ENCODE measurements at places on chromosomes 12 and 14.

- no peak for DNase-seq
Measured at GRCh38 chr14:68937471-68938270, 41.4 kb downstream of the ACTN1 start.

GRCh38 chr12:93358821-93359220, 18.9 kb upstream of the NUDT4 start:
- no peak for DNase-seq

GRCh38 chr12:132918680-132919079, 31.3 kb upstream of the CHFR start:
- DNase-seq: no peak

DNA sequence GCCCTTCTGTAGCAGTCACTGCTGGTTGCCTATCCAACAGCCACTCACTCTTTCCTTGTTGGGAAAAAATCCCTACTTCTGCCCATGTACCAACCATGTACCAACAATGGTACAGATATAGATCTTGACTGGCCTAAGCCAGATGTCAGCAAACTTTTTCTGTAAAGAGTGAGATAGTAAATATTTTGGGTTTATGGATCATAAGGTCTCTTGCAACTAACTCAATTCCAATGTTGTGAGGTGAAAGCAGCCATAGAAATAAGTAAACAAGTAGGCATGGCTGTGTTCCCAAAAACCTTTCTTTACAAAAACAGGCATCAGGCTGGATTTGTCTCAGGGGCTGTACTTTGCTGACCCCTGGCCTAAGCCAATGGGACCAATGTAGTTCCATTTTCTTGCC, 73.5 kb downstream of the ARMH4 start:
- no peak for DNase-seq

DNA sequence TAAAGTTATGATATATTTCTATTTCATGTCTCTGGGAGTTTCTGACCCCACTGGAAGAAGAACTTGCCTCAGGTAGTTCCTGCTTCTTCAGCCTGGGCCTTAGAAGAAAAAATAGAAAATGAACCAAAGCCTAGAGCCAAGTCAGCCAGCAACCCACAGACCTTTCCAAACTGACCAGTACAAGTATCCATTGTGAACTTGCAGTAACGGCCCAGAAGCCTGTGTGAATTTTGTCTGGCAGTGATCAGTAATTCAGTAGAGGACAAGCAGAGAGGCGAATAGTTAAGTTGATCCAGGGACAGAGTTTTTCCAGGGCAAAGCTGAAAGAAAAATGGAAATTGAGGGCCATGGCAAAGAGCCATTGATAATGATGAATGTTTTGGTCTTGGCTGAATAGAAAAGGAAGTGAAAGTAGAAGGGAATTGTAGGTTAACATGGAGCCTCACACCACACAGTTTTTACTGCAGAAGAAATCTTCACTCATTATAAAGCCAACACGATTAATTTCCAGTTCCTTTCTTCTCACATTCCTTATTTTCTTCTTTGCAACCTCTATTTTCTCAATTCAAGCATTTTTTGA, 311.8 kb downstream of the BTG1 start:
- no peak for DNase-seq

DNA sequence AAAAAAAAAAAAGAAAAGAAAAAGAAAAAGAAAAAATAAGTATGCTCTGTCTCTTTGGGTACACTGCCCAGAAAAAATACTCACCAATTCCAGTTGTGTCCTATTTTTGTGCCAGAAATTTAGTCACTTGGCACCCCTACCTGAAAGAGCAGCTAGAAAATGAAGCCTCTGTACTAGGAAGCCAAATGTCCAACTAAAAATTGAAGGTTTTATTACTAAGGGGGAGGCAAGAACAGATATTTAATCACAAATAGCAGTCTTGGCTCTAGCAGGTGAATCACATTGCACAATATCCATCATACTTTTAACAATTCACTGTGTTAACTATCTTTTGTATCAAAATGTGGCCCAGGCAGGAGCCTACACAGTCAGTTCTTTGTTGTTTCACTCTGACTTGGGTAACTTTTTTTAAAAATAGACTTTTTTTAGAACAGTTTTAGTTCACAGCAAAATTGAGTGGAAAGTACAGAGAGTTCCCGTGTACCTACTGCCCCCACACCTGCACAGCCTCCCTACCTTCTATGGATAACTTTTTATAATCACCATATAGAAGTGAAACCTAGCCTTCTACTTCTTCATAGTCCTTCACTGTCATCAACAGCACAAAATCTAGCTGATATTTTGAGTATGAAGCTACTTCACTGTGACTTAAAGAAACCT, 87.1 kb upstream of the ATF7IP start:
- DNase-seq: no peak

GRCh38 chr12:89993632-89994031, 285.0 kb upstream of the ATP2B1 start:
- DNase-seq: no peak

DNA sequence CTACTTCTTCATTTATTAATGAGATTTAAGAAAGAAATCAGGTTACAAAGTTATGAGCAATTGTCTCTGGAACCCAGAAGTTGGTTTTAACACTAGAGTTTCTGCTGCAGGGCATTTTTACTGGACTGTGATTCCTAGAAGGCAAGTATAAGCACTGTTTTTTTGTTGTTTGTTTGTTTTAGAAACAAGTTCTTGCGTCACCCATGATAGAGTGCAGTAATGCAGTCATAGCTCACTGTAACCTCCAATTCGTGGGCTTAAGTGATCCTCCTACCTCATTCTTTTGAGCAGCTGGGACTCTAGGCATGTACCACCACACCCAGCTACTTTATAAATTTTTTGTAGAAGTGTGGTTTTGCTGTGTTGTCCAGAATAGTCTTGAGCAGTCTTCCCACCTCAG, 25.6 kb downstream of the RAP1B start:
- DNase-seq: no peak

DNA sequence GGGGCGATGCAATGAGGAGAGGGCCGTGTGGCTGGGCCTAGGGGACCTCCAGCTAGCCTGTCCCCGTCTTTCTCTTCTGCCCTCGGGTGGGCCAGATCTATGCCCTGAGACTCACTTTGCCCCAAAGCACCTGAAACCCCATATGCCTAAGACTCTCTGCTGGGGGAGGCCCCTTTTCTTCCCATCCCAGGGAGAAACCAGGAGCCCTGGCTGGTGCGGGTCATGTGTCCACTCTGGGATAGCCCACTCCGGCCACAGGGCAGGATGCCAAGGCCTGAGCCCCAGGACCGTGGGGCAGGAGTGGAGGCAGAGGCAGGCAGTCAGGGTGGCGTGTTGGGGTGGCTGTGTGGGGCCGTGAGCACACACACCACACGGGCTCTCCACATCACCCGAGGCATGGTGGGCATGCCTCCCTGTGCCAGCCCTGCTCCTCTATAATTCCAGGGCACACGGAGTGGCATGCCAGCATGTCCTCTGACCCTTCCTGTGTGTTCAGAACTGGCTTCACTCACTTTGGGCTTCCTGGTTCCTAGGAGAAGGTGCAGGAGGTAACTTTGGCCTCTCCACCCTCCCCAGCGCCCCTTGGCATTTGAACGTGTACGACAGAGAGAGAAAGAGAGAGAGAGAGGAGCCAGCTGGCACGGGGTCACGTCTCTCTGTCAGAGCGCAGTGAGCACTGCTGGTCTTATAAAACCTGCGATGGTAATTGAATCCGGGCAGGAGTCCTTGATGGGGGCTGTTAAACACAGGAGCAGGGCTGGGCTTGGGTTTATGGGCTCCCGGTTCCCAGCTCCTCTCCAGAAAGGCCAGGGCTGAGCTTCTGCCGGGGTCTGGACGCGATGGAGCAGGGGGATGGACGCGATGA, 144.2 kb downstream of the KIF26A start:
- DNase-seq: no peak

DNA sequence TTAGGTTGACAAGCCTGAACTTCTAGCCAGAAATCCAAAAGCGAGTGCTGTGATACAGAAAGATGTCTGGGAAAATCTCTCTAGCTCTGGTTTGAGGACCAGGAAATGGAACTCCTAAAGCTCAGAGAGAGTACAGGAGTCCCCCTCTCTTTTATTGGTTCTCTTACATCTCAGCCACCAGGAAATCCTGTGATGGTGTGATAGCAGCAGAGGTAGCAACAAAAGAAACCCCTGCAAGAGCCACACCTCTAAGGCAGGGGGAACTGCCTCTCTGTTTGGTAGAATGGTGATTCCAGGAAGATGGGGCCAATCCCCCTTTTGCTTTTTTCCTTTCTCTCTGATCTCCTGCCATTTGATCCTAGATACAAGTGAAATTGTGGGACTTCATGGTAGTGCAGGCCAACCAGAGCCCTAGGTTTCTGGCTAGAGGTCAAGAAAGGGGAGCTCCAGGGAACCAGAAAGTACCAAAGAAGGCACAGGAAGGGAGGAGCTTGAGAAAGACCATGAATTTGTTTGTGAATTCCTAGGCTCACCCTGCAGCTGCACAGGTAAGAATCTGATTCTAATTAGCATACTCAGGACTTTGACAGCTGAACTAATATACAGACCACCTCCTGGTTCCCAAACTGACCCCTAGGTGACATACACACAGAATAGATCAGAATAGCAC, 88.5 kb downstream of the PAPLN start:
- DNase-seq: no peak

GRCh38 chr12:102948941-102949352, 8.5 kb upstream of the ASCL1 start:
- peak; percentile 52 for DNase-seq

DNA sequence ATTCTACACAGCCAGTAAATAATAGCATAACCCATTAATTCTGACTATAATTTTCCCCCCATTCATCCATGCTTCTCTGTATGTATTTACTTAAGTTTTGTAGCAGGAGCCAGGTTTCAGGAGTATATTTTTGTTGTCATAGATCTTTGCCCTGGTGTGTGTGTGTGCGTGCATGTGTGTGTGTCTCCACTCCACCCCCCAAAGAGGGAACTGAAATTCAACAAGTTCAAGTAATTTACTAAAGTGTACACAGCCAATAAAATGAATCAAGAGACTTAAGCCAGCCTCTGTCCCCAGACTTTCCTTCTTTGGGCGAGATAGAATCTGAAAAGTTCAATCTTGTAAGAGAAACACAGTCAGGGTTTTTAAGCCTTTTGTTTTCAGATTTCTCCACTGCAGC, 792.0 kb downstream of the MED13L start:
- DNase-seq: no peak

- no peak for DNase-seq
Measured at GRCh38 chr12:56541631-56542030, 20.0 kb downstream of the RBMS2 start.

DNA sequence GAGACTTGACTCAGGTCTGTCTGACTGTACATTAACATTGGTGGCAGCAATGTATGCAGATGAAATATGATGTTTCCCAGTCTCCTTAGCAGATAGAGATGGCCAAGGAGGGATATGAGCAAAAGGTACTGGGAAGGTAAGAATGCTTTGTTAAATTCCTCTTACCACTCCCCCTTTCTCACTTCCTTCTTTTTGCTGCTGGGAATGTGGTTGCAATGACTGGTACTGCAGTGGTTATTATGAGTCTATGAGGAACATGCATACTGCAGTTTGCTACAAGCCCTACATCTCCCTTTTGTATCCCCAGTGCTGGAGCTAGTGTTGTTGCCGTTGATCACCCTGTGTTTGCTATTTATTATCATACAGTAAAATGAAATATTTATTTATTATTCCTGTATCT, 35.9 kb downstream of the ALDH1L2 start:
- DNase-seq: no peak

- DNase-seq: no peak
Measured at GRCh38 chr14:29926701-29927375, 809 bp downstream of the PRKD1 start.

GRCh38 chr14:90425373-90425879, 28.6 kb downstream of the CALM1 start:
- DNase-seq: no peak

- DNase-seq: no peak
Measured at GRCh38 chr14:86673523-86673969, 1143.6 kb downstream of the FLRT2 start.

- no peak for DNase-seq
Measured at GRCh38 chr12:23217667-23218066, 592.7 kb downstream of the ETNK1 start.

- DNase-seq: no peak
Measured at GRCh38 chr14:56331592-56332216, 213.5 kb downstream of the PELI2 start.

DNA sequence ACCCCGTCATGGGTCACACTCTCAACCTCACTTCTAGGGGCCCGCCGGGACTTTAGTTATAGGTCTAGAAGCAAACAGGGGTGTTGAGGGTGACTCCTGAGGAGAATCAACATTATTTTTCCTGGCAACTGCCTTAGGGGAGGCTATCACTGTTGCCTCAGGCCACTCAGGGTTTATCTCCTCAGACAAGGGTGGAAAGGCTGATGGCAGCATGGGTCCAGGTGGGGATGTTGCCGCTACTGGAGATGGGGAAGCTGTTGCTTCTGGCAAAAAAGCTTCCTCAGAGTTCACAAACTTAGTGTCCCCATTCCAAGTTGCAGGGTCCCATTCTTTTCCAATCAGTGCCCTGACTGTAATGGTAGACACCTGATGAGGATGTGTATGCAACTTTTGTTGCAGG, 467.4 kb upstream of the RGS6 start:
- no peak for DNase-seq

DNA sequence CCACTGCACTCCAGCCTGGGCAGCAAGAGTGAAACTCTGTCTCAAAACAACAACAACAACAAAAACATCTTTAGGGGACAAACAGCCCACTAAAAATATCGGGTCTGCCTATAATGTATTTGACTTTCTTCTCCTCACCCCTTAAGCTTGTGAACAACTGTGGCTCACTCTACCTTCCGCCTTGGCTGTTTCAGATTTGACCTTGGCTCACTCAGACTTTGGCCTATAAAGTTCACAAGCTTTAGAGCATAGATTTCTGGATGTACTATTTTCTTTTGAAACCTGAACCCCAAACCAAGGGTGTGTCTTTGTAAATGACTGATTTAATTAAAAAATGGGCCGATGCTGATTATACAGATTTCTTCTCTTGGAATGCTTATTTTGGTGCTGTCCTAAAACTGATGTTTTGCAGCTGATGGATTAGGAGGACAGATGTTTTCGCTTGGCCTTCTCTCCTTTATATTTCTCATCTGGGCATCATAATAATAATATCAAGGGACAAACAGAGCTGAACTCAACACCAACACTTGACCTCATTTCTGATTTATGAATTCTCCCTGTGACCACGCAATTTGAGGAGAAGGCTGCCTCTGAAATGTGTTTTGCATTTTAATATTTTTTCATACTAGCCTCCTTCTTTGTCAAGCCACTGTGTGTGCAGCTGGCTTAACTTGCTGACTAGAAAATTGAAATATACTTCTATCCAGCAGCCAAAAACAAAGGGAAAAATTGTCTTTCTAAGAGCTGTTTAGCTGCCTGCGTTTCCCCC, 40.2 kb upstream of the RASSF3 start:
- no peak for DNase-seq

DNA sequence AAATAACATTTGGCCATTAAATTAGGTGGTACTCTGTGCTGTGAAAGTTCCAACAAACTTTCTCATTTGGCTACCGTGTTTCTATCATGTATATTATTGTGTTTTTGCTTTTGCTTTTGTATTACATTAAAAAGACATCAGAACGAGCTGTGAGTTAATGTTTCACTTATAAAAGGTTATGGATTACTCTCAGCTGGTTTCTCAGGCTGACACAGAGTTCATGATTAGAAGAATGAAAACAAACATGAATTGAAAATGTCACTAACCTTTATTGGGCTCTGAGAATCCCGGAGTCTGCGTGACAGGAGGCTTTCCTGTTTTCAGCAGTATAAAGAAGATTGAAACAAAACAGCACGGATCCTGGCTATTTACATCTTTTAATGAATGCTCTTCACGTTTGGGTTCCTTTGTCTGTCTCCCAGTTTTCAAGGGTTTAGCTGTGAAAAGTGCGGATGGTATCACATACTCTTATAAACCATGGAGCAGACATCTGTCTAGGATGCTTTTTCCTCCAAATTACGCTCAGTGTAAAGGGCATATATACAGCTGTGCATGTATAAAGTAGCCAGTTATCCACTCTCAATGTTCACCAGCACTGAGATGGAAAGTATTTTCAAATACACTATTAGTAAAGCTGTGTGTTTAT, 153.6 kb downstream of the PTCSC3 start:
- no peak for DNase-seq
